Foreskin fibroblast (primary cell): ENCODE measurements at places on chromosomes 11 and 22.

GRCh38 chr11:111526501-111526900 lies 11.9 kb downstream of the HOATZ start:
- DNase-seq: peak; percentile 71

DNA sequence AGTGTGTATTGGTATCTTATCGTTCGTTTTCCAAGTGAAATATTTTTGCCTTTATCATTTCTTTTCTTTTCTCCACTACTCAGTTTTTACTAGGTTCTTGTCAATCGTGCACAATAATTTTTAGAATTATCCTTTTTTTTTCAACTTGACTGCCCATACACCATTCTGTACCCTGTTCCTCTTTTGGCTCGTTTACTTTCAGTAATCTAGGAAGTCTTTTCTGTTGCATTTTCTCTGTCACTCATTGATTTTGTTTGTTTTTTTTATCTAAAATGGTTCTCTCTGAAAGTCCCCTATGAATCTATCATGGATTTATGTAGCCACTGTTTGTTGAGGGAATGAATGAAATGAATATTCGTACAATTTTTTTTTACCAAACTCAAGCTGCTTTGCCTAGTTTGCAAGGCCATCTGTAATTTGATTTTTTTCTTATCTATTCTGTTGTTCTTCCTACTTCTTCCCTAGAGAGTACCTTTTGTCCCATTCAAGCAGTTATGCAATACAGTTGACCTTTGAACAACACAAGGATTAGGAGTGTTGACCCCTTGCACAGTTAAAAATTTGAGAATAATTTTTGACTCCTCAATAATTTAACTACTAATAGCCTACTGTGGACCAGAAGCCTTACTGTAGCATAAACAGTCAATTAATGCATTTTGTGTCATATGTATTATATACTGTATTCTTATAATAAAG lies 166.3 kb downstream of the TMEM135 start:
- no peak for DNase-seq

DNA sequence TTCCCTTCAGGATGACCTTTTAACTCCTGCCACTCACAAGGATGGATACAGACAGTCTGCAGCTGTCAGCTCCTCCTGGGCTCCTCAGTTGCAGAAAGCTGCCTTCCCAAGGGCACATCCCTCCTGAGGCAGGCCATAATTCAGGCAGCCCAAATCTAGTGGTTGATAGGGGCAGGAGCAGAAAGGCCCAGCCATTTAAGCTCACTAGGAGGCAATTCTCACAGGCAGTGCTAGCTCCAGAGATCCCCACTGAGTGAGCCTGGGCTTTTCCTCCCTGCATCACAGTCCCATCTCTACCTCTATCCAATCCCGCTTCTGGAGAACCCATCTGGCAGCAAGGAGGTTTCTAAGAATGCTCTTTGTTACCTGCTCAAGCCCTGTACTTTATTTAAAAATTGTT lies 200.6 kb downstream of the ARHGAP42 start:
- DNase-seq: no peak

DNA sequence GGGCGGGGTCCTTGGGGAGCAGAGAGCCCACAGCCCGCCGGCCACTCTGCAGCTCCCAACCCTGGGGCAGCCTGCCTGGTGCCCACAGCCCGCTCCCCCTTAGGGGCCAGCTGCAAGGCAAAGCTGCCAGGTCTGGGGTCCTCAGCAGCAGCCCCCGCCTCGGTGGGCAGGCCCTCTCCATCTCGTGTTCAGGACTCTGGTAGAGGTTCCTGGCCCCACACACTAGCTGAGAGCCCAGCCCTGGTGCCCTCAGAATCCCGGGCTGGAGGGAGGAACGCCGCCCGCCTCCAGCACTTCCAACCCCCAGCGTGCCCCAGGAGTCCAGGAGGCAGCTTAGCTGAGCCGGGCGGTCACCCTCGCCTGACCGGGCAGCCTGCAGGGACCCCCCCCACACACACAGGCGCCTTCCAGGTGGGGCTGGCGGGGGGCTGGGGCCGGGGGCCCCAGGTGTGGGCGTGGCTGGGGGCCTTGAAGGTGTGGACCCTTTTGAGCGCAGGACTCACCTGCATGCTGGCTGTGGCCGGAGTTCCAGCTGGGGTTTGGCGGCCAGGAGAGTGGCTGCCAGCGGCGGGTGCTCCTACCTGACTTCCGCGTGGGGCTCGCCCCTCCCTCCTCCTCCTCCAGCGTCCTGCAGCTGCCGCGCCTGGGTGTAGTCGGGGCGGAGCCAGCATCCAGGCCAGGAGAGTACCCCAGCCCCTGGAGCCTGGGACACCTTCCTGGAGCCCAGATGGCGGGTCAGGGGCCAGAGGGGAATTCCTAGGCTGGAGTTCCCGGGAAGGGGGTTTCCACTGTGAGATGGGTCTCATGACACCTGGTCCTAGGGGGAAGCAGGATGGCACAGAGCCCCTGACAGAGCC lies at the start of gene ANO9:
ANO9 (minus strand) TSS at position 594 of the 857 bp plus-strand sequence; CDS start at position 509, 85 bp downstream.
- no peak for DNase-seq

- no peak for DNase-seq
Measured at GRCh38 chr22:30990690-30991089, 21.6 kb downstream of the TUG1 start.

- no peak for DNase-seq
Measured at GRCh38 chr22:41226723-41227655, 13.7 kb downstream of the CHADL start.

DNA sequence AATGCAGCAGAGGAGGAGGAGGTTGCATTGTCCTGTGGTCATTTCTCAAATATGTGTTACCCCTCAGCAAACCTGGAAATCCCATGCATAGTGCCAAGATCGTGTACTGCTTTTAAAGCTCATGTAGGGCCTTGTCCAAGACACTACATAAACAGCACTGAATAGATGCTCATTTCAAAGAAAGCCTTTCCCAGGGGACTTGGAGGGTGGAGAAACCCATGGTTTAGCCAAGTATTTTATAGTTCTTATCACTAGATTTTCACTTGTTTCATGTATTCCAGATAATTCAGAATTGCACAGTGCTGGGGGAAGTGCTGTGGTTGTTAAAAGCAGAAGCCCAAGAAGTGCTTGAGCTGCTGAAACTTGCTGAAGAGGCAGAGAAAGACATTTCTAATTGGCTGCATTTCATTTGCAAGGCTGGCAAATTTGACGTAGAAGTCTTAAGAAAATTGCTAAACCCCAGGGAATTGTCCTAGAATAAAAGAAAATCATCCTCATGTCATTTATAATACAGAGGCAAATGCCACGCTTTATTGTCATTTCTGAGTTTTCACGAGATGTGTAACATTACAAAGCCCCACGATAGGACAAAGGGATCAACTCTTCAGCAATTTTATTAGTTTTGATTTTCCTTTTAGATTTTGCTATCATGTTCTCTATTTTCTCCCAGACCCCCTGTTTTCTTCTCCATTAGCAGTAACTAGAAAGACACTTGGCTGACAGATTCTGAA lies 20.1 kb downstream of the CSRP3 start:
- DNase-seq: no peak

DNA sequence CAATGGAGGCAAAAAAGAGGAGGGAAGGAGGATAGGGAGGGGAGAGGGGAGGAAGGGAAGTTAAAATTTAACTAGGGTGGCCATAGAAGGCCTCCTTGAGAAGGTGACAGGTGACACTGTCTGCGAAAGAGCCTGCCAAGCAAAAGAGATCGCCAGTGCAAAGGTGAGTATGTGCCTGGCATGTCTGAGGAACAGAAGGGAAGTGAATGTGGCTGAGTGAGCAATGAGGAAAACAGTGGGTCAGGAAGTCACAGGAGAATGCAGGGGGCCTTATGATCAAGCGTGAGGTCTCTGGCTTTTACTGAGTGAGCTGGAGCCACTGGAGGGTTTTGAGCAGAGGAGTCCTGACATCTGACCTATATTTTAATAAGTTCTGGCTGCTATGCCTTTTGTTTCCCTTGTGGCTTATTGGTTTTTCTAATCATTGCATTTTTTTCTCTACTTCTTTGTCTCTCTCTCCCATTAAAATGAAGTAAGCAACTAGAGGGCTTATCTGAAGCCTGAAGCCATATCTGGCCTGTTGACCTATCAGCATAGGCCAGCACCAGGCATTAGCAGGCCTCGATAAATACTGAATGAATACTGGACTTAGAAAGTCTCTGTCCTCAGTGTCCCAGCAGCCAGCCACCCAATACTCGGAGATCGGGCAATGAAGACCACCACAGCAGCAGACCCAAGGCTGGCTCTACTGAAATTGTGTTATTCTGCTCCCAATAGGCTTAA lies 5.6 kb downstream of the AP1B1 start:
- no peak for DNase-seq
